ENCODE measurements at places on chromosomes 3 and 15.

DNA sequence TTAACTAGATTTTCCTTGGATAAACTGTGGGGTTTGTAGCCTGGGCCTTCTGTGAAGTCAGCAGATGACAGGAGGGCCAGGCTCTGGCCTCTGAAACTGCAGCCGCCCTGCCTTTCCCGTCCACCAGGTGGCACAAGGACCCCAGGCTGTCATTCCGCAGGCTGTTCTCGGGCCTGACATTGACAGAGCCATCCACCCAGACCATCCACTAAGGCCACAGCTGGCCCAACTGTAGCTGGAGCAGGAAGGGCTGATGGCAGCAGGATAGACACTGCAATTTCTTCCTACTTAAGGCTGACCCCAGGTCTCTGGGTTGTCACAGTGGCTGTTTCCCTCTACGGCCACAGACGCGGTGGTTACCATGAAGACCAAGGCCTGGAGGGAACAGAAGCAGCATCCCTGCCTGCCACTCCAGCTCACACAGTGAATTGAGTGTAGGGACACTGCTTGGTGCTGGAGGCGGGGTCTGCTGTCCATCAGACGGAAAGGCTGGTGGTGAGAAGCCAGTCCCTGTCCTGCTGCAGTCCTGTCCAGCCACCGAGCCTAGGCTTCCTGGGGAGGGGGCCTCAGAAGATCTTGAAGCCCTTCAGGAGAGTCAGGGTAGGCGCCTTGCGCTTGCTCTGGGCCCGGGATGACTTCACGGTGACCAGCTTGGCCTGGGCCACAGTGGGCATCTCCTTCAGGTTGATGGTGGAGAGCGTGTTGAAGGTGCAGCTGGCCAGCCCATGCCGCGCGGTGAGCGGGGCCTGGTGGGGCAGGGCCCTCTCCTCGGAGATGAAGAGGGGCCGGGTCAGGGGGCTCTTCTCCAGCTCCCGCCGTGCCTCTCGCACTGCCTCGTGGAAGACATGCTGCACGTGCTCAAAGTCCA, 9.4 kb downstream of the SLC51B start:
- peak; percentile 76 for DNase-seq

- no peak for DNase-seq
These were observed 1.3 kb upstream of the ARL14 start for GRCh38 chr3:160675566-160676124.

GRCh38 chr15:50135031-50135551, 16.1 kb upstream of the ATP8B4 start:
- no peak for DNase-seq

GRCh38 chr3:191263365-191263764, 64.3 kb downstream of the OSTN start:
- no peak for DNase-seq

- no peak for DNase-seq
These were observed 316.9 kb upstream of the TLE3 start for GRCh38 chr15:70414626-70415025.

Data from pons (tissue), 1 donor.